ENCODE measurements at places on chromosomes 11 and 22.

GRCh38 chr11:118238421-118238820, 13.6 kb upstream of the JAML start:
- DNase-seq, result no peak

GRCh38 chr22:28021116-28021997, 102.3 kb upstream of the PITPNB start:
- no peak for DNase-seq

GRCh38 chr11:43315966-43316365, 4.2 kb downstream of the API5 start:
- no peak for DNase-seq

DNA sequence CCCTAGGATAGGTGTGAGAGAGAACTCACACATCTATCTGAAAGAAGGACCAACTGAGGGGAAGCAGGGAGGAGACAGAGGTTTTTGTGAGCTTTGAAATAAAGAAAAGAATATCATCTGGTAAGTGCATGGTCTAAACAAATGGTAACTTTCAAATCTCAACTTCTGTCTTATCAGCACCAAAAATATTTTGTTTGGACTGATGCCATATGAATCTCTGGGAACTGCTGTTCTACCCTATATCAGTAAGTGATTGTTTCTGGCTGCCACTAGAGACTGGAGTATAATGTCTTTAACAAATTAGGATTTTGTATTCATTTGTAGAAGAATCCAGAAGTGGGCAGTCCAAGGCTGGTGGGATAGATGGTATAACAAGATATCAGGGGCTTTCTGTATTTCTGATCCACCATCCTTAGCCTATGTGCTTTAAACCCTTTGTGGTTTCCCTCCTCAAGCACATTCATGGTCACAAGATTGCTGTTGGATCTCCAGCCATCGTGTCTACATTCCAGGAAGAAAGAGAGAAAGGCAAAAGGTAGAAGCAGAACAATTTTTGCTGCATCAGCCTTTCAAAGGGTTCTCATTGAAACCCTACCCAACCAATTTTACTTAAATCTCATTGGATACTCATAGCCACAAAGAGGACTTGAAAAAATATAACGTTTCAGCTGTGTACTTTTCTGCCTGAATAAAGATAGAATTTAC, 4.7 kb downstream of the HEPHL1 start:
- DNase-seq, result no peak

DNA sequence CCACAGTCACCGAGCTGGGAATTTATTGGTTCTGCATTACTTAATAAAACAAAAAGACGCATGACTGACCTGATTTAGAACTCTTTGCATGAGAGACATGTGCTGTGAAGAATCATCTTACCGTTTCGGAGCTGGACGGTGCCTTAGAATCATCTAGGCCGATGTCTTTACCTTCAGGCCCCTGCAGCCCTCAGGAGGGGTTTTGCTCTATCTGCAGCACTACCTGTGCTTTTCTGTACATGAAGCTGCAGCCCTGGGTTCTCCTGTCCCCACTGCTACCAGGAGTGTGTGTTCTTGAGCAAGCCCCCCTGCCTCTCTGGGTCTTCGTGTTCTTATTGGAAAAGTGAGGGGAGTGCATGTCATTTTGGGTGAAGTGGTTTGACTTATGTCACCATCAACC, 94.0 kb upstream of the OR4B1 start:
- no peak for DNase-seq

GRCh38 chr11:35337136-35337913, 82.0 kb downstream of the SLC1A2 start:
- DNase-seq, result no peak

- no peak for DNase-seq
These were observed 50.3 kb downstream of the TUG1 start for GRCh38 chr22:31019191-31019930.

- DNase-seq, result no peak
These were observed 591.8 kb downstream of the BUD13 start for GRCh38 chr11:116180806-116181600.

- DNase-seq, result no peak
These were observed 141.5 kb downstream of the OPCML start for GRCh38 chr11:133390803-133391202.
